Right hindlimb (tissue), 1 donor: ENCODE measurements at places on chromosomes 7 and 10.

- DNase-seq: no peak
Observed at GRCh38 chr7:19776981-19777380, 3.6 kb upstream of the TMEM196 start.

- no peak for DNase-seq
Observed at GRCh38 chr10:34565934-34566333, 249.2 kb downstream of the PARD3 start.

- peak; percentile 69 for DNase-seq
Observed at GRCh38 chr10:119222537-119222936, 15.2 kb downstream of the GRK5 start.

DNA sequence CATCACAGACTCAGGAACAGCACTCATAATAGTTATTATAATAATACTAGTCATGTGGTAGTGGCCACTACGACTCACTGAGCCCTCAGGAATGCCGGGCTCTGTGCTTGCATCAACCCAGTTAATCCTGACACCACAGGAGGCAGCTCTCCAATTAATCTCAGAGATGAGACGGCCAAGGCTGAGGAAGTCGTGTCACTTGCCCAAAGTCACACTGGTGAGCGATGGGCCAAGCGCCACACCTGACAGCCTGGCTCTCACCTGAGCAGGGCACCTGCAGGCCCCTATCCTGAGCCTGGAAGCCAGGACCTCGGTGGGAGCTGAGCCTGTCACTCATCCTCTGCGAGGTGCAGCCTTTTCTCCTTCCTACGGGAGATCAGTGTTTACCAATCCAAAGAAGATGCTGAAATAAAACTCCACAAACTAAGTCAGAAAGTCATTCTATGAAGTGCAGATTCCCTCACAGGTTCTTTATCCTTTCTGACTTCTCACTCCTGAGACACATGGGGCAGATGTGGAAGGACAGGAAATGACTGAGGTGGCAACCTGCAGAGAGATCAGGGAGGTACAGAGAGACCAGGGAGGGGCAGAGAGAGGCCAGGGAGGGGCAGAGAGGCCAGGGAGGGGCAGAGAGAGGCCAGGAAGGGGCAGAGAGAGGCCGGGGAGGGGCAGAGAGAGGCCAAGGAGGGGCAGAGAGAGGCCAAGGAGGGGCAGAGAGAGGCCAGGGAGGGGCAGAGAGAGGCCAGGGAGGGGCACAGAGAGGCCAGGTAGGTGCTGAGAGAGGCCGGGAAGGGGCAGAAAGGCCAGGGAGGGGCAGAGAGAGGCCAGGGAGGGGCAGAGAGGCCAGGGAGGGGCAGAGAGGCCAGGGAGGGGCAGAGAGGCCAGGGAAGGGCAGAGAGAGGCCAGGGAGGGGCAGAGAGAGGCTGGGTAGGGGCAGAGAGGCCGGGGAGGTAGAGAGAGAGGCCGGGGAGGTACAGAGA is 38.5 kb downstream of the VIPR2 start:
- DNase-seq: no peak

GRCh38 chr10:37236093-37236492 is 110.7 kb downstream of the ANKRD30A start:
- no peak for DNase-seq

DNA sequence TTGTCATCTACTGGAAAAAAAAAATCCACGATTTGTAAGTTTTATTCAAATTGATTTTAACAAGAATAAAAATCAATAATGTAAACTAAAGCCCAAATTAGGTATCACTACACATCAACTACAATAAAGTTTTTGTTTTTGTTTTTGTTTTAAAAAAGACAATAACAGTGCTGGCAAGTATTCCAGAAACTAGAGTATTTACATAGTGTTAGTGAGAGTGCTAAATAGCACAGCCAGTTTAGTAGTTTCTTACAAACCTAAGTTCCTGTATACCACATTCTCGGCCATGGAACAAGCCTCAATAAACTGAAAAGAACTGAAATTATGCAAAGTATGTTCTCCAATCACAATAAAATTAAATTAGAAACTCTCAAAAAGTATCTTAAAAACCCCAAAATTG is 8.1 kb downstream of the ARHGAP12 start:
- no peak for DNase-seq

DNA sequence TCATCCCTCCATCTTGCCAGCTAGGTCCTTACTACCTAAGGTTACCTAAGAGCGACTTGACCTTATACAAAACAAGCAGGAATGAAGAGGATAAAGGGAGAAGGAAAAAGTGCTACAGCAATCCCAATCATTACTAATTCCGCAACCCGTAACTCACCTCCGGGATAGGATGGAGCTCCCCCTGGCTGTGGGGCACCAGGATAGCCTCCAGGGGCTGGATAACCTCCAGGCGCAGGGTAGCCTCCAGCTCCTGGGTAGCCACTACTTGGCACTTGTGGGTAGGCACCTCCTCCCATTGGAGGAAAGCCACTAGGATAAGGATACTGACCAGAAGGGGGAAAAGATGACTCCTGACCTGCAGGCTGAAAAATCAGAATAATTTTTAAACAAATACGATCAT is 15.8 kb downstream of the ANXA7 start:
- no peak for DNase-seq

GRCh38 chr10:95284807-95285206 is 6.0 kb downstream of the PDLIM1 start:
- no peak for DNase-seq

- no peak for DNase-seq
Observed at GRCh38 chr10:34912771-34913170, 97.7 kb upstream of the PARD3 start.
